BE2C (cell line): ENCODE measurements at places on chromosomes 3 and 15.

DNA sequence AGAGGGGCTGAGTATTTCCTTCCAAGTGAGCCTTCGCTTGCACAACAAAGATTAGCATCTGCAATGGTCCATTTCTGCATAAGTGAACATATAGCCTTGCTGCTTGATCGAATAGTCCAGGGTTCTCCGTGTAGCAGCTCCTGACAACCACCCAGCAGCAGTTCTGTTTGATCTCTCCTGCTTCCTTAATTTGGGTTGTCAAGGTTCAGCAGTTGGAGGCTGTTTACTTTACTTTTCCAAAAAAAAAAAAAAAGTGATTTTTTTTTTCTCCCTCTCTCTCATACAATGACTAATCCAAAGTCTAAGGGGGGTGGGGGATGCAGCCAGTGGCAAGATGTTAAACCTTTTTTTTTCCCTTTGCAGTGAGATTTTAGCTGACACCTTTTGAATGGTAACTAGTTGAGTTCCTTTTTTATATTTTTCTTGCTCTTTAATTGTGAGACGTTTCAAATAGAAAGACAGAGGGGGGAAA, 3.6 kb downstream of the FOXP1 start:
- no peak for DNase-seq

DNA sequence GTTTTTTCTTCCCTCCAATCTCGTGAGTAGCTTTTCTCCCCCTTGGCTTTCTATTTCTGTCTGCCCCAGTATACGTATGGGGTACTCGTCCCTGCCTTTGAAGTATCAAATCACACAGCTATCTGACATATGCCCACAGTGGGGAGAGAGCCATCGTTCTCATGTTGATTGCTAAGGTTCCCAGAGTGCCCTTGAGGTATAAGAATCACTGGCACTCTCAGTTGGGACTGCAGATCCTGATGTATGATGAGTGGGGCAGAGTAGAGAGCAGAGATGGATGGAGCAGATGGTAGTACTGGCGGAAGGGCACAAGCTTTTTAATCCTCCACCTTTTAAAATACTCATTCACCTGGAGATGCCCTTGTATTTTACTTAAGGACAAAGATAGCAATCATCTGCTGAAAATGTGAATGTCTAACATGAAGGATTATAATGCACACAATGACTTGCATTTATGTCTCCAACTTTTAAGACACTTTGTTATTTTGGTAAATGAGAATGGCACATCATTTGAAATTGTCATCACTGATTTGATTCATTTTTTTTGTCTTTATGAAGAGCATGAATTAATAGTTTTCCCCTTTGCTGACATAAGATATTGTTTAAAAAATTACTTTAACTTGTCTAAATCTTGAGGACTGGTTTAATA, 239.6 kb downstream of the NR1D2 start:
- DNase-seq, result no peak

DNA sequence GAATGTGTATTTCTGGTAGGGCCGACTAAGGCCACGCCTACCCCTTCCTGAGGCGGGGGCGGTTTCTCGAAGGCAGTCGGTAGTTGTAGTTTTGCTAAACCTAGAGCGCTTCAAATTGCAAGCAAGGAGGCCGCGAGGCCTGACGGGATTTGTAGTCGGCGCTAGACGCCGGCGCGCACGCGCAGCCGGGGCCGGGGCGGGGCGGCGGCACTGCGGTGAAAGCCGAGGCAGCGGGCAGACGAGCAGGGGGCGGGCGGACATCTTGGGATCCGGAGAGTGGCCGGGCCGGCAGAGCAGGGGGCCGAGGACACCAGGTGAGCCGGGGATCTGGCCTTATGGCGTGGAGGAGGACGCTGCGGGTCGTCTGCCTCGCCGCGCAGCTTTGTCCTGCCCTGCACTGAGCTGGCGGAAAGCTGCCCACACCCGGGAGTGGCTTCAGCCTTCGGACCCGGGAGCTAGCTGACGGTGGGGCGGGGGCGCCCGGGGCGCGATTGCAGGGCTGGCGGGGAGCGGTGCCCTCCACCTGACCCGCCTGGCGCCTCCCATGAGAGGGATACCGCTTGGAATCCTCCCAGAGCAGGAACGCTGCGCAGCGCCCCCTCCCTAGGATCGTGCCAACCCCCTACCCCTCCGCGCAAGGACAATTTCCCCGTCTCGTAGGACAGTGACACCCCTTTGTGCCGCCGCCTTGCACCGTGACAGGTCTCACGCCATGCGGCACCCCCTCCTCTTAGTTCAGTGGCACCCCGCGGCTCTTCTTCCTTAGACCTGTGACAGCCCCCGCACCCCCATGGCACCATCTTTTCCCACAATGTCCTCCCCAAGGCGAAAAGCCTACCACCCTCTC, at the start of gene AP2M1:
Gene AP2M1 (plus strand): TSS at position 210 of the 847 bp plus-strand sequence. CDS start 2,139 bp downstream, outside the sequence.
- peak; percentile 98 for DNase-seq

- DNase-seq, result peak; percentile 71
Observed at GRCh38 chr15:29821416-29822099, 710 bp downstream of the TJP1 start.

DNA sequence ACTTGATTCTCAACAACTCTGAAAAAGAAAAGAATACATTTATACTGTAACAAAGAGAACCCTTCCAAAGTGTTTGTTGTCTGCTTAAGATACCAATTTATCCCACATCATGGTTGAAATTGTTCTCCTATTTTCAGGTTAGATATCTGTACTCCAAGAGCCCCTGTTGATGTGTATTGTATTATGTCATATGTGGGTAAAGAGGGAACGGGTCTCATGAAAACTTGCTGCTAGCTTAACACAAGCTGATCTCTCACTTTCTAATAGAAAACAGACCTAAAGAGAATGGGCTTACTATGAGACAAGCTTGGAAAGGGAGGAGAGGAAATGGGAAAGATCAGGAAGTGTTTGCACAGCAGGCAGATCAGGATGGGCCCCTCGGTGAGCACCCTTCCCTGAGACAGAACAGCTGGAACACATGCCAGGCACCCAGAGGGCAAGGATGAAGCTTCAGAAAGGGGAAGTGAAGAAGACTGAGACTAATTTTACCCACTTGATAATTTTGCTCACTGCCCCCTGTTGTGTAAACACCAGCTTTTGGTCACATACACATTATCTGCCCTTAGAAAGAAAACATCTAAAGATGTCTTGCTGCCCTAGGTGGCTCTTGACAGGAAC, 747.9 kb upstream of the CCDC54 start:
- no peak for DNase-seq
